Stimulated activated CD8-positive, alpha-beta memory T cell treated with anti-CD3 and anti-CD28 coated beads, Interleukin-2, amount 100 ng/mL, for 48 hours (primary cell): ENCODE measurements at places on chromosomes 7 and 10.

DNA sequence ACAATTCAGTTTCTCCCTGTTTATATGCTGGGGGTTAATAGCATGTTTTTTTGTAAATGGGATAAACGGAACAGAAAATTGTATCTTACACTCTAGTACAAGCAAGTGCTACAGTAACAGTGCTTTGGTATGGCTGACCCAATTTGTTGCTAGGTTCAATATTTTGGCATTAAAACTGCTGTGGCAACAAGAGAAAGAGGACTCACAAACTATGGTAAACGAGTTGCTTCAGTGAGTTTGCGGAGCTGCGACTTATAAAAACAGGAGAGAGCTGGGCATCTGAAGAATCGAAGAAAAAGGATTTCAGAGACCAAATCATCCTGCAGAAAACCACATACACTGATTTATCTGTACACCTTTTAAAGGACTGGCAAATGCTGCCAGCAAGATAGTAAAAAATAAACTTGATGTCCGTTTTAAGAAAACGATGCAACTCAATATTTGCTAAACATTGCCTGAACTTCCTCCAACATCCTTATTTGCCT lies 2.2 kb downstream of the GLUD1 start:
- DNase-seq: no peak

DNA sequence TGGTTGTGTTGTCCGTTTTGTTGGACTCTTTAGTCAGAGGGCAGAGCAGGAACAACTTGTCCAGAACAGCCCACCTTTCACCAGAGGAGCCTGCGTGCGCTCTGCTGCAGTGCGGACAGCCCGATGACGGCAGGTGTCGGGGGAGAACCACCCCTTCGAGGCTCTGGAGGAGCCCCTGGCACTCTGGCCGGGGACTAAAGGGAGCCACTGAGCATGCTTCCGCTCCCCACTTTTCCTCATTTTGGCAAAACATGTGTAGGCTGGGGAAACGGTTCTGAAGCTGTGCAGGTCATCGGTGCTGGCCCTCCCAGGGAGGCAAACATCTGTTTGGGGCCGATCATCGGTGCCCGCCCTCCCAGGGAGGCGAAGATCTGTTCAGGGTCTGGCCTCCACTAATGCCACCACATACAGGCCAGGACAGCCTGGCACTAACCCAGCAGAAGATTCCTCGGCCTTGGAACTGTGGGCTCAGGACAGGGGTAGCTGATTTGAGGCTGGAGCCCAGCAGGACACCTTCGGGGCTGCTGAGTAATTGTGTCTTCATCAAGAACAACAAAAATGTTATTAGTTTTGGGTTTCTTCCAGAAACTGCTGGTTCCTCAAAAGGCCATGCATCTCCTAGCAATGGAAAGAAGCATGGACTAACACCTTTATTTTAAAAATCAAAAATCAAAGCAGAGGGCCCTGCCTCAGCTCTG lies 124.4 kb upstream of the TCERG1L start:
- no peak for DNase-seq

DNA sequence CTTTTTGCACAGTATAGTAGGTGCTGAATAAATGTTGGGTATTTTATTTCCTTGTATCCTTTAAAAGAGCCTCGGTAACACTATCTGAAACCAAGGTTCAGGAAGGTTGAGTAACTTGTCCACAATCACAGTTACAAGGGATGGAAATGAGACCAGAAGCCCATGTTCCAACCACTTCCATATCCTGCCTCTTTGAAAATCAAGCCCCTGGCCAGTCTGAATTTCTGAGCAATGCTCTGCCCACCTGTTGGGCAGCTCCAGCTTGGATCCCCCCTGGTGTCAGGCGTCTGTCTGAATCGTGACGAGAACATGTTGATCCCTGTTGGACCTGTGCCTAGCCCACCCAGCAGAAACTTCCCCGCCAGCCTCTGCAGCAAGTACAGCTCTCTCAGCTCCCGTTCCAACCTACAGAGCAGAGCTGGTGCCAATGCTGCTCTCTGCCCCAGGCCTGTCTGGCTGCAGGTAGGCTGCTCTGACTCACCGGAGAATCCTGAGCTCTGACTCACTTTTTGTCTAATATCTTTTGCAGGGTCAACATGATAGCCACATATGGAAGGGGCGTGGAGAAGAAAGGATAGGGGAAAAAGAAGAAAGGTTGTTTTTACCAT lies 595.5 kb downstream of the INHBA start:
- DNase-seq: no peak

DNA sequence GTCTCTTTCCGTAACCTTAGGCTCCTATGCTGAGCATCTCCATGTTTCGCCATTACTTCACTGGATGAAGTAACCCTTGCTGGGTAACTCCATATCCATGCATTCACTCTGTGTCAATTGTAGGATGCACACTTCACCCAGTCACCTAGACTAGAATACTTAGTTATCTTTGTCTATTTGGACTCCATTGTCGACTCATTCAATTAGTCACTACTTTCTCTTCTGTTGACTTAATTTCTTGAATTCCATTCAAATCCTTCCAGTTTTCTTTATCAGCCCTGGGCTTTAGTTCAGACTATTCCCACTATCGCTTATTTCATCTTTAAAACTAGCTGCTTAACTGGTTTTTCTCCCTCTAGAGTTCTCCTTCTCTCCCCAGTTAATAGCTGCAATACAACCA lies 111.3 kb upstream of the TNS3 start:
- no peak for DNase-seq

- DNase-seq: no peak
Observed at GRCh38 chr10:123507298-123507697, 158.9 kb upstream of the GPR26 start.

DNA sequence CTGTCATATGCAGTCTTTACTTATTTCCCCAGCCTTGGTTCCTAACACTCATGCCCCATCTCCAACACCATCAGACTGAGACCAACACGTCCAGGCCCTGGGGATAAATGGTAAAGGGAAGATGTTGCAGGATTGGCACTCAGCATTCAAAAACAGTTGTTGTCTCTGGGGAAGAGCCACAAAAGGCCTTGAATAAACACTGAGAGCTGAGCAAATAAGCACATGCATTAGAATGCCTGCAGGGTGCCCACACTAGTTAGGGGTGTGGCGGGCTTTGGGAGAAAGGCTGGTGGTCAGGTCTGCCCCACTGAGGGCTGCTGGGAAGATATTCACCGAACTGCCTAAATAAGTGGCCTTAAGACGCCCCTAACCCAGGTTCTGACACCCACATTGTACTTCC lies 391.0 kb downstream of the GFRA1 start:
- DNase-seq: no peak

- no peak for DNase-seq
Observed at GRCh38 chr7:67671006-67671548, 674.4 kb downstream of the TYW1 start.
